Daoy (cell line): ENCODE measurements at places on chromosomes 2 and 18.

DNA sequence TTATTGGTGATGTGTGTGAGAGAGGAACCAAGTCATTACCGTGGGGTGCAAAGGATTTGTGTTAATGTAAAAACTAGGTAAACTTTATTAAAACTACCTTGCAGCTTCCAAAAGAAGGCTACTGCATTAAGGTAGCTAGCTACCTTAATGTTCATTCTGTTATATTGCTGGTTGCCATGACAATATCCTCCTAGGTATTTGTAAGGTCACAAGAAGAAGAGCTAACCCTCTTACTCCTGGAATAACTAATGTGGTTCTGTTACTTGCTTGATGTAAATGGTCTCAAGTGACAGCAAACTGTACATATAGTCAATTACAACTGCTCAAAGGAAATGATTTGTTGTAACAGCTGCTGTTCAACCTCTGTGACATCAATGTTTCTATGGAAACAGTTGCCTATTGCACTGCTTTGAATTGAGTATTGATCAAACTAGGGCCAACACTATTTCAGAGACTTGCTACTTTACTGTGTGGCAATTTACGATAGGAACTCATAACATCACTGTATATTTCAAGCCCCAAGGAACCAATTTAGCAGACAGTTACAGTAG is 319.8 kb upstream of the HNRNPA3 start:
- no peak for DNase-seq

- DNase-seq: no peak
Observed at GRCh38 chr2:238694136-238694755, 153.6 kb upstream of the TWIST2 start.

- DNase-seq: no peak
Observed at GRCh38 chr2:37692711-37693110, 21.3 kb upstream of the CDC42EP3 start.

GRCh38 chr2:171307560-171307959 is 126.2 kb downstream of the METTL8 start:
- DNase-seq: no peak

GRCh38 chr2:160401895-160402294 is 91.7 kb downstream of the RBMS1 start:
- no peak for DNase-seq

DNA sequence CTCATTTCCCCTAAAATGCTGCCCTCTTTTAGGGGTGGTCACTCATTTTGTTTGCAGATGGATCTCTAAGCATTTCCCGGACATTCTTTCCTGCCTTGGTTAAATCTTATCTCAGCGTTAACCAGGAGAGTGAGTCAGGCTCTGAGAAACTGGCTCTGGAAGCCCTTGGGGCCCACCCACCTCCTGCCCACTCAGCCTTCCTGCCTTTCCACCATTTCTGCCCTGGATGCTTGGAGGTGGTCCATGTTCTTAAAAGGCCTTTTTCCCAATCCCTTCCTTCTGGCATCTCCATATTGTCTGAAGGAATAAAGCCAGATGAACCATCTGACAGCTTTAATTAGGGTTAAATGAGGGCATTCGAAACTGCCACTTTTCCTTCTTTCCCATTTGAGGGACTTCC is 9.5 kb downstream of the HK2 start:
- peak; percentile 88 for DNase-seq

- DNase-seq: peak; percentile 52
Observed at GRCh38 chr2:118246726-118247125, 158.5 kb downstream of the INSIG2 start.
